D721Med (cell line): ENCODE measurements at places on chromosomes 3 and 15.

DNA sequence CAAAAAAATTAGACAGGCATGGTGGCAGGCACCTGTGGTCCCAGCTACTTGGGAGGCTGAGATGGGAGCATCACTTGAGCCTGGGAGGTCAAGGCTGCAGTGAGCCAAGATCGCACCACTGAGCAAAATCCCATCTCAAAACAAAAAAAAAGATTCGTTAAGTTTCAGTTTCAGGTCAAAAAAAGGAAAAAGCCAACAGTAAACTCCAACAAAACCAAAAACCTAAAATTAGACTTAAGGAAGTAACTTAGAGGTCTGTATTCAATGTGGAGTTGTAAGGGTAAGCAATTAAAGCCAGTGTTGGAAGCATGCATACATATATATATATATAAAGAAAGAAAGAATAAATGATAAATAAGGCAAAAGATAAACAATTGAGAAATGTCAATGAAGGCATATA lies 11.8 kb downstream of the KPNA1 start:
- DNase-seq, result no peak

DNA sequence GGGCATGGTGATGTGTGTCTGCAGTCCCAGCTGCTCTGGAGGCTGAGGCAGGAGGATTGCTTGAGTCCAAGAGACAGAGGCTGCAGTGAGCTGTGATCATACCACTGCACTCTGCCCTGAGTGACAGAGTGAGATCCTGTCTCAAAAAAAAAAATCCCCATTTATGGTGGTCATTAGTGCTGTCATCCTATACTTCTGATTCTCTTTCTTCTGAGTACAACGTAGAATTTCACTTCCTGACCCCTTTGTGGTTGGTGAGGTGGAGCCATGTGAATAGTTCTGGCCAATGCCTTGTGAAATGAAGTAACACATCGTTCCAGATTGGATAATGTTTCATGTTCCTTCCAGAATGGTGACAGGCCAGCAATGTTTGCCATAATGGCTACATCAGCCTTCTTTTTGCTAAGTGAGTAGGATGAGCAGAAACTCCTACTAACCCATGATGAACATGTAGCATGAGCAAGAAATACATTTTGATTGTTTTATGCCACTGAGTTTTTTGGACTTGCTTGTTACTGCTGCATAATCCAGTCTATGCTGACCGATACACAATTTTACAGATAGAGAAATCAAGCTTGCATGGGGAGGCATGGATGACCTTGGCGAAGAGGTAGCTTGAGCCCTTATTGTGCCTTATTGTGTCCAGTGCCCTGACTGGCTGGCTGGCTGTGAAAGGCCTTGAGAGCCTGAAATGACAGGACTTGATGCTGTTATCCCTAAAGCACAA lies 30.9 kb upstream of the TLE3 start:
- no peak for DNase-seq

- no peak for DNase-seq
These were observed 5.3 kb downstream of the SCN5A start for GRCh38 chr3:38644016-38644661.

- no peak for DNase-seq
These were observed 2.5 kb downstream of the NBEAL2 start for GRCh38 chr3:46981932-46982471.

- DNase-seq, result no peak
These were observed 6.3 kb downstream of the SH3BP5 start for GRCh38 chr3:15326037-15326436.

GRCh38 chr15:42274702-42274989 lies 1.4 kb upstream of the TMEM87A start:
- no peak for DNase-seq

DNA sequence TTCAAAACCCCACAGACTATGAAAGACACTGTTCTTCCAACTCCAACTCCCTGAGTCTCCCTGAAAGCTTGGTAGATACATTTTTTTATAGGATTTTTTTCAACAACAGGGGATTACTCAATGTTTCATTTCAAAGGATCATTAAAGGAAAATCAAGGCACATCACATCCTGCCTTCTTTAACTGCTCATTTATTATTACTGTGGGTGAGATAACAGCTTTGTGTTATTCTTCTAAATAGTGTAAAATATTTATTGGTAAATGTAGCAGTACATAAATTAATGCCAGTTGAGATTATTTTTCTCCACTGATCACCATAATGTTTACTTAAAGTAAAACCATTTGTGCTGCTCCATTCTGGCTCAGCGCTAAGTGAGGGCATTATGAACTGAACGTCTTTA lies 57.2 kb downstream of the AGBL1 start:
- no peak for DNase-seq

- no peak for DNase-seq
These were observed 73.2 kb upstream of the SNRPA1 start for GRCh38 chr15:101368086-101368780.

DNA sequence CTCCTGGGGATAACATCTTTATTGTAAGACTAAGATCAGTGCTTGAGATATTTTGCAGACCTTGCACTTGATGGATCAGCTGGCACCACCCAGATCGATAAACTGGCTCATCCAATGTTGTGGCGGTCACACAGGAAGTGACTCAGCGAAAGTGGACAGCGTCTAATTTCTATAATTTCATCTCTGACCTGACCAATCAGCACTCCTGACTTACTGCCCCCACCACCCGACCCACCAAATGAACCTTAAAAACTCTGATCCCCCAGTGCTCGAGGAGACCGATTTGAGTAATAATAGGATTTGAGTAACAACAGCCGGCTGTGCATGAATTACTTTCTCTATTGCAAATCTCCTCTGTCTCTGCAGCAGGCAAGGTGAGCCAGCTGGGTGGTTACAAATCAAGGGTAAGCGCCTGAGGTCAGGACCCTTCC lies 62.7 kb upstream of the RNU6-1 start:
- no peak for DNase-seq
